ENCODE measurements at places on chromosomes 2 and 18.

- no peak for DNase-seq
Measured at GRCh38 chr2:102264952-102265351, 46.4 kb upstream of the IL1RL1 start.

GRCh38 chr2:240567137-240567871 lies 980 bp upstream of the RNPEPL1 start:
- no peak for DNase-seq

GRCh38 chr2:68605939-68606338 lies 37.4 kb upstream of the PROKR1 start:
- no peak for DNase-seq

DNA sequence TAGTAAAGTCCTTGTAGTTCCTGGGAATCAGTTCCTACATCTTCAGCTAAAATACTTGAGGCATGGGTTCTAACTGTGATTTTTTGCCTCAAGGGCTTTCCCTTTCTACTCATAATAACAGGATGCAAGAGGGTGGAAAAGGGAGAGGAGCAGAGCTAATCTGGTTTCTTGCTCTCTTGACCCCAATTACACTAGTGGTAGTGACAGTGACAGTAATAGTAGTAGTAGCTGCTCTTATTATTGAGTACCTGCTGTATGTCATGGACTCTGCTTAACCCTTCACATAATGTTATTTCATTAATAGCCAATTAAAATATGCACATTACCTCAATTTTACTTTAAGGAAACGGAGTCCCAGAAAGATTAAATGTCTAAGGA lies 214.8 kb upstream of the HNRNPA3 start:
- no peak for DNase-seq

DNA sequence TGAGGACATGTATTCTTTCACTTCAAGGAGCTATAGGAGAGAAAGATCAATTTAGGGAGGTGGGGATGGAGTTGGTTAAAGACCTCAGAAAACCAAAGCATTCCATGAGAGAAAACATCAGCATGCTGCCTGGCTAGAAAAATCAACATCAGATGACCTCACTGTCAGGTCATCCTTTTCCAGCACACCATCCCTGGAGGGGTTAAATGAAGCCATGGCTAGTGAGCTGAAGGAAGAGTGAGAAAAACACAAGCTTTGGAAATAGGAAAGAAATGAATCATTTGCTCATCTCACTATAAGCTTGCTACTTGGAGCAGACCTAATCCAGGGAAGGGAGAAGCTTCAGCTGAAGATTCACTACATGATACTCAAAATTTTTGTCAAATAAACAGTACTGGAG lies 109.5 kb upstream of the ITGB6 start:
- DNase-seq: no peak

DNA sequence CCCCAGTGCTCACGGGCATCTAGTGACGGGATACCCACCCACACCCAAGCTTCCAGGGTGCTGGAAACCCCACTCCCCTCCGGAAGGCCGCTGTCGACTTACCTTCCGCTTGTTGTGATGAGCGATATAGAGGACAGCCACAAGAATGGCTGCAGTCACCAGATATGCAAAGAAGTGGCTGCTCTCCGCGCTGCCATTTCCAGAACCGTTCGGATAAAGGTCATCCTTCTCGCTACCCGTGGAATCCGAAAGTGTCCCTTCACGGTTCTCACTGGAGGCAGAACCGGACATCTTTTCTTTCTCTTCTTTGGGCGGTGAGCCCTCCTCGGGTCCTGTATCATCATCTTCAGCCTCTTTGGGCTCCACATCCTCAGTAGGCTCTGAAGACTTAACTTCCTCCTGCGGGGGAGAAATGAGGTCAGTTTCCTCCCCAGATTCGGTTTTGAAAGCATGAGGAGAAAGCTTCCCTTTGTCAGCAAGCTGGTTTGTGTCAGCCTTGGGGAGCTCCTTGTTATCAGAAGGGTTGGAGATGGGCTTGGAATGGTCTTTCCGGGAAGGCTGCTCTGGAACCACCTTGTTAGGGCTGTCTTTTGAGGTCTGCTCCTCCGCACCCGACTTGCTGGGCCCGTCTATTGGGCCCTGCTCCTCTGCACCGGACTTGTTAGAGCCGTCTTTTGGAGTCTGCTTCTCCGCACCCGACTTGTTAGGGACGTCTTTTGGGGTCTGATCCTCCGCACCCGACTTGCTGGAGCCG lies 1.2 kb downstream of the TGOLN2 start:
- DNase-seq: no peak

DNA sequence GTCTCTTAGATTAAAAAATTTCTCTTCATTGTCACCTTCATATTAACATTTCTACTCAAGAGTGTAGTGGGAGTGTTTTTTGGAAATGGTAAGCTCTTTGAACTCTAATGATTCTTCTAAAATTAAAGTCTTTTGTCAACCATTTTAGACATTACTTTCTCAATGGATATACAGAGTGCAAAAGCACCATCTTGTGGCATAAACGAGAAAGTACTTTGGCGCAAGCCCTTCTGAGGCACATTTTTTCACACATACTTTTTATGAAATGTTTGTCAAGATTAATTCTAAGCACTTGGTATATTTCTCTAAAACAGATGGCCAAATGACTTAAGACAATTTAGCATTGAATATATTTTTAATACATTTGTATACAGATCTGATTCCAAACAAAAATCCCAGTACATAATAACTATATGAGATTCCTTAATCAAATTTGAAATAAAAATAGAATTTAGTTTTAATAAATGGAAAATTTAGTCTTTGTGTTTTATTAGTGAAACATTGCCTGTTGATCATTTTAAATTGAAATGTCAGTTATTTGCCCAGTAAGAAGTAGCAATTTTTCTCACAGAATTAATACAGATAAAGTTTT lies 63.3 kb upstream of the GALNT5 start:
- no peak for DNase-seq

DNA sequence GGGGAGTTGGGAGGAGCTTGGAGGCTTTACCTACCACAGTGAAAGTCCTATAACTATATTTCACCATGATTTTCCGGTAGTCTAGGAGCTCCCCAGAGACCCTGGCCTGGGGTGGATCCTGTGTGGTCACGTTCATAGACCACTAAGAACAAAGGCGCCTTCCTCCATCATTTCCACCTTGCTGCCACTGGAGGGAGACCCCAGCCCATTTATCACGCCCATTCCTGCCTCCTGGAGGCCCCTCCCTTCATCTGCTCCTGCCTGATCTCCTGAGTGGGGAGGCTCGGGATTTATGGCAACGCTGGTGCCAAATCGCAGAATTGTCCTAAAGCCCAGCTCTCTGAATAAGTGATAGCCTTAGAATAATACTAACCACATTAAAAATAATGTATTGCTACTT lies 507.6 kb upstream of the SPHKAP start:
- no peak for DNase-seq

DNA sequence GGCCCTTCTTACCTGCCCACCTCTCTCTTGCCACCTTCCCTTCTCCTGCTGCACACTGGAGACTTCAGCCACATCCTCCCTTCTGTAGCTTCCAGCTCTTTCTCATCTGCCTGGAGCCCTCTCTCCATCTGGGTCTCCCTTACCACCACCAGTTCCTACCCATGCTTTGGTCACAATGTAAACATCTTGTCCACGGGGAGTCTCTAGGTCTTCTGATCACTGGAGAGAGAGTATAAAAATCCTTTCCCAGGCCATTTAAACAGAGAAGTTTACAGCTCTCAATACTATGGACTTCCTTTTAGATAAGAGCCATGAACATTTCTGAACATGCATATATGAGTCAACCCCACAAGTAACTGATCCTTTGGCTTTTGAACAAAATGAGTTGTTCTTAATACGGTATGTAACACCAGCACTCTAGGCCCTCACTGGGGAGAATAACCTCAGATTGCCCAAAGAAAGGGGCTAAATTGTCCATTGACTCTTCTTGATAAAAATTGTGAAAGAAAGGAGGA lies 5.8 kb downstream of the ARHGAP25 start:
- DNase-seq: no peak

DNA sequence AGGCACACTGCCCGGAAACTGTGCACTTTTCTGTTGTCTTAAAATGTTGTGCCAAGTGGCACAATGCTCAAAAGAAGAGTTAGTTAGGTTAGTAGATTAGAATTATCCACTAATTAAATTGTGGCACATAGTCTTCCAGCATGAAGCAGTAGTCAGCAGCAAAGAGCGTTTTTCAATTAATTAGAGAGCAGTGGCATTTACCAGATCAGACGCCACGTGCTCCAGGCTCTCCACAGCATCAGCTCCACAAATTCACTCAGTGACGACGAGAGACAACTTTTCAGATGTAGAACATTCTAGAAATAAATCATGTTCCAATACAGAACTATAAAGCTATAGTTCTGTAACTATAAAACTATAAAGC lies 16.4 kb upstream of the RTTN start:
- DNase-seq: no peak

- no peak for DNase-seq
Measured at GRCh38 chr2:20291106-20291564, 59.5 kb downstream of the PUM2 start.

GRCh38 chr2:242034138-242034537 lies 164.6 kb downstream of the RTP5 start:
- DNase-seq: no peak

DNA sequence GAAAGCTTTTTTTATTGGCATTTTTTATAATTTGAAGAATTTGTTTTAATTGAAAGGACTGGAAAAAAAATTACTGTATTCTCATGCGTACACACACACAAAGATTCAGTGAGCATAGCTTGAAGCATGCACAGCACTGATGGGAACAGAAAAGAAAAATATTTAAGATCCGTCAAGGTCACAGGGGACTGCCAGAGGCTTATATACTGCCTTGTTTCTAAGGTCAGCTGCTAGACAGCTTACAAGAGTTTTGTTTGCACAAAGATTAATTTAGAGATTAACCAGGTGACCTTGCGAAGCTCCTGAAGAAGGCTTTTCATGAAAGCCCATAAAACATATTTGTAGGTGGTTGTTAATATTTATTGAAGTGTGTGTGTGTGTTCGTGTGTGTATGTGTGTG lies 396.3 kb downstream of the TRIB2 start:
- DNase-seq: no peak

GRCh38 chr2:229642371-229642770 lies 72.0 kb downstream of the DNER start:
- no peak for DNase-seq

DNA sequence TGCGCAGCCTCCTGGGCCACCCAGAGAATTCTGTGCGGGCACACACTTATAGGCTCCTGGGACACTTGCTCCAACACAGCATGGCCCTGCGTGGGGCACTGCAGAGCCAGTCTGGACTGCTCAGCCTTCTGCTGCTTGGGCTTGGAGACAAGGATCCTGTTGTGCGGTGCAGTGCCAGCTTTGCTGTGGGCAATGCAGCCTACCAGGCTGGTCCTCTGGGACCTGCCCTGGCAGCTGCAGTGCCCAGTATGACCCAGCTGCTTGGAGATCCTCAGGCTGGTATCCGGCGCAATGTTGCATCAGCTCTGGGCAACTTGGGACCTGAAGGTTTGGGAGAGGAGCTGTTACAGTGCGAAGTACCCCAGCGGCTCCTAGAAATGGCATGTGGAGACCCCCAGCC lies 11.8 kb upstream of the TTLL4 start:
- DNase-seq: no peak

GRCh38 chr2:233492078-233492477 lies 74.5 kb downstream of the USP40 start:
- no peak for DNase-seq

DNA sequence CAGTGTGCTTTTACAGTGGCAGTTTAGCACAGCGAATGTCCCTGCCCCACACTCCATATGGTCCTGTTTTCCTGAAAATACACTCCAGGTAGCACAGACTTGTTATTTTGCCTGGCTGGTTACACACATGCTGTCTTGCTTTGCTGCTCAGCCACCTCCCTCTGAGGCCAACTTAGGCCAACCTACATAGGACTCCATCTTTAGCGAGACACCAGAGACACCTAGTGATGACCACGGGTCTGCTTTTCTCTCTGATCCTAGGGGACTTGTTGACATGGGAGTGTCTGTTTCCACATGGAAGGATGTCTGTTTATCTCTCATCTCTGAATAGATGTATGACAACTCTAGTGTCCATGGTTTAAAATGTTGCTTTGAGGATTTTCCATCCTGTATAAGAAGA lies 43.3 kb downstream of the PLEKHB2 start:
- no peak for DNase-seq
